ENCODE measurements at places on chromosomes 1 and 21.

- DNase-seq, result no peak
- no peak overlapping the region for H3K27ac ChIP-seq
- no peaks in the 10 kb centered on the region for H3K36me3 ChIP-seq
- no peaks in the 10 kb centered on the region for H3K27me3 ChIP-seq
- peaks cover 17% of the 10 kb centered on the region for H3K4me1 ChIP-seq
These were observed 14.3 kb upstream of the IFFO2 start for GRCh38 chr1:18970762-18971161.

DNA sequence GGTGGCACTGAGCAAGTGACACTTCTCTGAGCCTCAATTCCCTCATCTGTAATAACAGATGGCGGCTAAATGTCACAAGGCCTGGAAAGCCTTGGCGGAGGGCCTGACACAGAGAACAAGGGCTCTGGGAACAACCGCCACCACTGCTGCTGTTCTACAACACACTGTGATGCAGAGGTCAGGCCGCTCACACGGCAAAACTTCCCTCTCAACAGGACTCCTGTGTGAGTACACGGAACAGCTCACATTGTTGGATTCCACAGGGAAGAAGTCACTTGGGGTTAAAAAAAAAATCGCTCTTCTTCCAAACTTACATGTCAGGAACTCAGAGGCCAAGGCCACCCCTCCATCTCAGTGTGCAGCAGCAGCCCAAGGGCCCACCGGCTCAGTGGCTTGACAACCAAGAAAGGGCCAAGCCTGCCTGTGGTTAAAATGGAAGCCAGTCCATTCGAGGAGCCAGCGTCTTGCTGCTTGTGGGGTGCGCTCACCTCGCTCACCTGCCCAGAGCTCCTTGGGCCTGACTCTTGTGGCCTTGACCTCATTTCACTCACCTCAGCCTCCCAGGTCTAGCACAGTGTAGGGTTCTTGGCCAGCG is 101.1 kb downstream of the RAVER2 start:
- peak overlapping the region; percentile 12 for H3K27ac ChIP-seq
- H3K4me1 ChIP-seq, result no peaks in the 10 kb centered on the region
- no peaks in the 10 kb centered on the region for H3K27me3 ChIP-seq
- H3K36me3 ChIP-seq, result peaks cover 19% of the 10 kb centered on the region
- DNase-seq, result no peak

- no peaks in the 10 kb centered on the region for H3K4me1 ChIP-seq
- no peak overlapping the region for H3K27ac ChIP-seq
- no peak overlapping the region for H3K4me3 ChIP-seq
These were observed 42.3 kb upstream of the FASLG start for GRCh38 chr1:172616636-172617035.

- H3K4me1 ChIP-seq, result no peaks in the 10 kb centered on the region
- no peak for DNase-seq
- H3K4me3 ChIP-seq, result no peak overlapping the region
- peaks cover 7% of the 10 kb centered on the region for H3K27me3 ChIP-seq
These were observed 201.5 kb downstream of the PDE4B start for GRCh38 chr1:65994223-65994622.

GRCh38 chr1:32744071-32744425 is 41.5 kb upstream of the SYNC start:
- no peaks in the 10 kb centered on the region for H3K4me1 ChIP-seq
- H3K27me3 ChIP-seq, result peaks cover 18% of the 10 kb centered on the region
- H3K36me3 ChIP-seq, result no peaks in the 10 kb centered on the region
- DNase-seq, result no peak

DNA sequence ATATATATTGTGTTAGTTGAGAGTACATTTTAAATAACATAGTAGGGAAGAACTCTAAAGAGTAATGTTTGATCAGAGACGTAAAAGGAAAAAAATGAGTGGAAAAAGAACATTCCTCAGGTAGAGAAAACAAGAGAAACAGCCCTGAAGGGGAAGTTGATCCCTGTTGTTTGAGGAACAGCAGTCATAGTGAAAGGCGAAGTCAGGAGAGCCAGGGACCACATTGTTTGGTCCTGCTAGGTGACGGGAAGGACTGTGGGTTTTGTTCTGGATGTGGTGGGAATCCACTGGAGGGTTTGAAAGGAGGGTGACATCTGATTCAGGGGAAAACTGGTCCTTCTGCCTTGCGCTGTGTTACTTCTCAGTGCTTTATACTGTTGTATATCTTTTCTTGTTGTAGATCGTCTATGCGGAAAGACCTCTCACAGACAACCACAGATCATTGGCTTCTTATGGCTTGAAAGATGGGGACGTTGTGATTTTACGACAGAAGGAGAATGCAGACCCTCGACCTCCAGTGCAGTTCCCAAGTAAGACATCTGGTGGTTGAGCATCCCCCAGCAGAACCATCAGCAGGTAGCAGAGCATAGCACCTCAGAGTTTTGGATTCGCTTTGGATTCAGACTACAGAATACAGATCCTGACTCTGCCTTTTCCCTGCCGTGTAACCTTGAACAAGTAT is 9.2 kb downstream of the DDI2 start:
- no peak overlapping the region for H3K4me3 ChIP-seq
- peaks cover 52% of the 10 kb centered on the region for H3K4me1 ChIP-seq
- H3K27ac ChIP-seq, result peak overlapping the region; percentile 89
- DNase-seq, result no peak
- peaks cover 42% of the 10 kb centered on the region for H3K36me3 ChIP-seq
- no peaks in the 10 kb centered on the region for H3K27me3 ChIP-seq

DNA sequence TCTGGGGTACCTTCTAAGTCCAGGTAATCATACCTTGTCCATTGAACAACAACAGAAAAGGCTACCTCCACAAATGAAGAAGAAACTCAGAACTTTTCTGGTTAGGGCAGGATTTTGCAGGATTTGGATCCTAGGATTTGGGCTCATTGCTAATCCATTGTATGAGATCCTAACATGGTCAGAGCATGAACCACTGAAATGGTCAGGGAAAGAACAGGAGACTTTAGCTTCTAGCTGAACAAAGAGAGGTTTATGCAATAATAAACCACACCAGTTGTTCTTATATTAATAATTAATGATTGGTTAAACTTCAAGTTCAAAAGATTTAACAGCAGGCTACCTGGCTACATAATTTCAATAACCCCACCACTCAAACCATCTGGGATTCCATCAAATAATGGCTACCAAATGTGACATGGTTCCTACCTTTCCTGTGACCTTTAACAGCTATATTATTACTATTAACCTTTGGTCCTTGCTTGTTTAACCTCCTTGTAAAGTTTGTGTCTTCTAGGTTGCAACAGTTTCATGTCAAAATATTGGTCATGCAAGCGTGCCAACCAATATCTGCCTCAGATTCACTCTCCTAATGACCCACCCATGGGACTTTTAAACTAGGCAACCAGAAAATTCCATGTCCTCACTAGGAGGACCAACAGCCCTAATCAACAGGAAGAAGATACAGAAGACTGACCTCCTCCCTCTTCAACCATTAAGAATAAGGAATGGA is 60.6 kb upstream of the USH2A start:
- H3K4me3 ChIP-seq, result no peak overlapping the region
- H3K4me1 ChIP-seq, result no peaks in the 10 kb centered on the region
- H3K27me3 ChIP-seq, result no peaks in the 10 kb centered on the region

DNA sequence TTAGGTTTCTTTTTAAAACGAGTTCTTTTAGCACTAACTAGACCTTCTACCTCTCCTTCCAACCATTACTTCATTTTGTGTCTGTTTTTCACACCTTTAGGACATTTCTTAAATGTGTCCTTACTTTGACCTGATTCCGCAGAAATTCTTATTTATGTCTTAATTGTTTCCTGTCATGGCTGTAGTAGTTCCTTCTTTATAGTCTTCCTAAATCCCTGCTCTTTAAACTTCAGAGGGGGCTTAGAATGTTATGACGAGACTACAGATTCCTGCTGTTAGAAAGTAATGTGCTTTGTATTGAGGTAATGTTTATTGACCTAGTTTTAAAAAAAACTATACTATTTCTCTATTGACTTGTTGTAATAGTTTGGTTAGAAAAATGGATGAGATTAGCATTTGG is 70.4 kb downstream of the HMCN1 start:
- no peaks in the 10 kb centered on the region for H3K36me3 ChIP-seq
- no peak overlapping the region for H3K4me3 ChIP-seq
- DNase-seq, result no peak
- peaks cover 2% of the 10 kb centered on the region for H3K27me3 ChIP-seq
- H3K4me1 ChIP-seq, result no peaks in the 10 kb centered on the region

DNA sequence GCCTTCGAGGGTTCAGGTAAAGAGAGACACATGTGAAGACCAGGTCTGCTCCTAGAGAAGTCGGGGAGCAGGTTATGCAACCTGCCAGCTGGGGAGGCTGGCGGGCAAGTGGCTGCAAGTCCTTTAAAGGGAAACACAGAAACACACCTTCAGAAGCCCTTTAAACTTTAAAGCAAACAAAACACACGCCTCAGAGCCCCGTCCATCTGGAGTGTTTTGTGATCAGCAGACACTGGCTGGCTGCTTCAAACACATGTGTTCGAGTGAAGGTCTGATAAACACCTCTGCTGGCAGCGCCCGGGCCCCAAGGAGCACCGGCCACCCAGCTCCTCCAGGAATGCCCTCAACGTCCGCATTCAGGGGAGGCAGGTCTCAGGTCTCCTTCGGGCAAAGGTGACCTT is 15.2 kb downstream of the RIPK4 start:
- no peak overlapping the region for H3K27ac ChIP-seq
- H3K27me3 ChIP-seq, result no peaks in the 10 kb centered on the region
- no peak for DNase-seq

DNA sequence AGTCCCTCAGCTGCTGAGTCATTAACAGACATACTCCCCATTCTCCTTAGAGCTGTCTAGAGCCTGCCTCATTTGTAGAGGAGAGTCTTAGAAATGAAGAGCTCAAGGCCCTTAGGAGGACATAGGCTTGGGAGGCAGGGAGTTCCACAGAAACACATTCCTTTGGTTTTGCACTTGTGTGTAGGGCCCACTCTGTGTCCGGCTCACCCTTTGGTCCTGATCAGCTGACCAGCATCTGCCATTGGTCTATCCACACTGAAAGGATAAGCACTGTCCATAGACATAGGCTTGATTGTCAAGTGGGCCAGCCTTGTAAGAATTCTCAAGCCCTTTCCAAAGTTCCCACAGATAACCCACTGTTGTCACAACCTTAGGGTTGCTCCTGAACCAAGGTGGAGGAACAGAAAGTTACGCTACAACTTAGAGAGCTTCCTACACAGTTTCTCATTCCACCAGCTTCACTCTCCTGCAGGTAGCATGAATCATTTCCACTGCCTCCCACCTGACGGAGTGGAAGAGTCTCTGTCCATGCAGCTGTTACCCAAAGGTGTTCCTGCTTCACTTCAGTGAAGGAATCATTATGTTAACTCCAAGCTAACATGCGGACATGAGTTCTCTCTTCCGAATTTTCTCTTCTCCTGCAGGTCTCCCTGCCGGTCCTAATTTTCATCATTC is 96.1 kb downstream of the TNFSF18 start:
- no peak overlapping the region for H3K4me3 ChIP-seq
- no peaks in the 10 kb centered on the region for H3K36me3 ChIP-seq
- no peak for DNase-seq
- H3K27ac ChIP-seq, result no peak overlapping the region
- H3K27me3 ChIP-seq, result no peaks in the 10 kb centered on the region

DNA sequence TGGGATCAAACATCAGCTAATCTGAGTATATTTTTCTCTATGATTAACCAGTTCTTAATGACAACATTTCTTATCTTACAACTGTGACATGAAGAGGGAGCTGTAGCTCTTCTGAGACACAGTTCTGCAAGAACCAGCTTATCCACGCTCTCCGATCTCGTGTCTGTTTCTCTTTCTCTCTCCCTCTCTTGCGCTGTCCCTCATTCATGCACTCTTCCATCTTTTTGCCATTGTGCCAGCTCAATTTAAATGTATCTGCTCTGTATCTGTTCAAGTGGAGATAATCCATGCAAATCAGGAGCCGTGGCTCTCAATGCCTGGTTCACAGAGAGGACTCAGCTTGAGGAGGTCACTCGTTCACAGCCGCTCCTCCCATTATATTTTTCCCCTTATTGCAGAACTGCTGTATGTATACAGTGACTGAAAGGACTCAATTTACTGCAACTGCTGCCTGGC is 494.7 kb upstream of the ADGRL2 start:
- DNase-seq, result no peak
- H3K27ac ChIP-seq, result no peak overlapping the region
- no peaks in the 10 kb centered on the region for H3K27me3 ChIP-seq
- H3K4me1 ChIP-seq, result no peaks in the 10 kb centered on the region
- H3K4me3 ChIP-seq, result no peak overlapping the region

GRCh38 chr1:21956720-21957552 is 19.8 kb upstream of the HSPG2 start:
- no peaks in the 10 kb centered on the region for H3K36me3 ChIP-seq
- peak; percentile 77 for DNase-seq
- peaks cover 29% of the 10 kb centered on the region for H3K4me1 ChIP-seq
- no peaks in the 10 kb centered on the region for H3K27me3 ChIP-seq

DNA sequence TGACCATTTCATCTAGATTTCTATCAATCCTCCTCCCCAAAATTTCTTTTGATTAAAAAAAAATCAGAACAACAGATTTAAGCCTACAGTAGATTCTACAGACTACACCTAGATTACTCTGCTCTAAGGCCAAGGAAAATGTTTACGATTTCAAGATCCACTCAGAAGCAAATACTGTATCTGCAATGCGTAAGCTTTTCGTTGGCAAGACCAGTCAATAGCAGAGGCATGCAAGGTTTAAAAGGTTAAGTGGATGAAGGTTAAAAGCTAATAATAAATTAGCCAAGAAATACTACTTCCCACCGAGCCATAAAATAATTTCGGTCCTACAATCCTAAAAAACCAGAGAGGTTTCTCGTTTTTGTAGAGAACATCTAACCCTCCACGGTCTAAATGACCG is 1.3 kb downstream of the CLSTN1 start:
- peaks cover 2% of the 10 kb centered on the region for H3K36me3 ChIP-seq
- DNase-seq, result no peak
- H3K4me3 ChIP-seq, result peak overlapping the region; percentile 87

GRCh38 chr1:213724640-213725536 is 262.9 kb upstream of the PROX1 start:
- H3K27ac ChIP-seq, result no peak overlapping the region
- DNase-seq, result no peak
- no peaks in the 10 kb centered on the region for H3K36me3 ChIP-seq
- H3K4me3 ChIP-seq, result no peak overlapping the region
- no peaks in the 10 kb centered on the region for H3K27me3 ChIP-seq

DNA sequence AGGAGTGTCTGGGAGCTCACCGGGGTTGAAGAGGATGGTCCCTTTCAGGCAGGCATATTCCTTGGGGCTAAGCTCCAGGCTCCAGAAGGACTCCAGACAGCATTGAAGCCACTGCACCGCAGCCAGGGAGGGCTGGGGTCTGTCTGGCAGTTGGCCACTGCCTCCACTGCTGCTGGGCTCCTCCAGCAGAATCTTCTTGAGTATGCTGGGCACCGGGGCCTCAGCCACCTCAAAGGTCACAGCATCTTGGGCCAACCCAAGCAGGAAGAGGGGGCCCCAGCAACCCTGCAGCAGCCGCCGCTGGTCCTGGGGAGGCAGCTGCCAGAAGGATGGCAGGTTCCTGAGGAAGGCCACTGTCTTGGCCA is 404 bp downstream of the NR0B2 start:
- no peak overlapping the region for H3K27ac ChIP-seq
- no peaks in the 10 kb centered on the region for H3K36me3 ChIP-seq
- H3K27me3 ChIP-seq, result no peaks in the 10 kb centered on the region
- H3K4me1 ChIP-seq, result no peaks in the 10 kb centered on the region
- DNase-seq, result no peak

All from activated CD8-positive, alpha-beta T cell treated with anti-CD3 and anti-CD28 coated beads for 36 hours (primary cell).